ENCODE measurements at places on chromosomes 2 and 18. TPM values are rescaled to one million over a fixed set of nuclear protein-coding genes. Genes with fewer than 3 reads are reported as not detected.

CXXC1 gene
- 68.5 TPM for polyA plus RNA-seq

ABCG5 gene
- polyA plus RNA-seq: 0.31 TPM

XDH gene
- polyA plus RNA-seq: 0.06 TPM

ZCCHC2 gene
- polyA plus RNA-seq: 16.5 TPM

POTEI gene
- polyA plus RNA-seq: not detected

- no peak for DNase-seq
Measured at GRCh38 chr18:11533942-11534496, 75.4 kb upstream of the SLC35G4 start.

DNA sequence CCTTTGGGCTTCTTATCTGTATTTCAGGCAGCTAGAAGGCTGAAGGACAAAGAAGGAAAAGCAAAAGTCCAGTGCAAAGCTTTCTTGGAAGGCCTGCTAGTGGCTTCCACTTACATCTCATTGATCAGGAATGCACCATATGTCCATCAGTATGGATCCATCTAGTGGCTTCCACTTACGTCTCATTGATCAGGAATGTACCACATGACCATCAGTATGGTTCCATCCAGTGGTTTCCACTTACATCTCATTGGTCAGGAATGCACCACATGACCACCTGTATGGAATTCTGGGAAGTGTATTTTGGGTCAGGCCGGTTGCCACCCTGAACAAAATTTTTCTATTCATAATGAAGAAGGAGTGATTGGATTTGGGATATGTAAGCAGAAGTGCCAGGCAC lies 70.6 kb downstream of the LYPD6 start:
- DNase-seq: no peak

DNA sequence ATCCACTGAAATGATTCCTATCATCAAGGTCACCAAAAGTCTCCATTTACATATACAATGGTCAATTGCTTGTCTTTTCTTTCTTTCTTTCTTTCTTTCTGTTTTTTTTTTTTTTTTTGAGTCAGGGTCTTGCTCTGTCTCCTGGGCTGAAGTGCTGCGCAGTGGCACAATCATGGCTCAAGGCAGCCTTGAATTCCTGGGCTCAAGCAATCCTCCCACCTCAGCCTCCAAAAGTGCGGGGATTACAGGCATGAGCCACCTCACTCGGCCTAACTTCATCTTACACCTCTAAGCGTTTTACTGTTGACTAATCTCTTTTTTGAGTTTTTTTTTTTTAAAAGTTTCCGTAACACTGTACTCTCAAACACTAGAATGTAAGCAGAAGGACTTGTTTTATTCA lies 867 bp downstream of the SF3B6 start:
- DNase-seq: no peak

DNA sequence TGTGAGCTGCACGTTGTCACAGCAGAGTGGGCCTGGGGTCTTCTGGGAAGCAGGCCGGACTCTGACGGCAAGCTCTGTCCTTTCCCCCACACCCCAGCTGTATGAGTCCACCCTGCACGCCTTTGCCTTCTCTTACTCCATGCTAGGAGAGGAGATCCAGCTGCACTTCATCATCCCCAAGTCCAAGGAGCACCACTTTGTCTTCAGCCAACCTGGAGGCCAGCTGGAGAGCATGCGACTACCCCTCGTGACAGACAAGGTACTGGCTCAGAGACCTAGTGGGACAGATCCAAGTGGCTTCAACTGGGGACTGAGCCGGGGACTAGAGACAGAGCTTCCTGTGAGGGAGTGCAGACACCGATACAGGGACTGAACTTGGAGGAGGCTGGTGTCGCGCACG lies 40.1 kb downstream of the NTSR2 start:
- DNase-seq: no peak

- DNase-seq: no peak
Measured at GRCh38 chr2:226330206-226330605, 469.4 kb downstream of the IRS1 start.

DNA sequence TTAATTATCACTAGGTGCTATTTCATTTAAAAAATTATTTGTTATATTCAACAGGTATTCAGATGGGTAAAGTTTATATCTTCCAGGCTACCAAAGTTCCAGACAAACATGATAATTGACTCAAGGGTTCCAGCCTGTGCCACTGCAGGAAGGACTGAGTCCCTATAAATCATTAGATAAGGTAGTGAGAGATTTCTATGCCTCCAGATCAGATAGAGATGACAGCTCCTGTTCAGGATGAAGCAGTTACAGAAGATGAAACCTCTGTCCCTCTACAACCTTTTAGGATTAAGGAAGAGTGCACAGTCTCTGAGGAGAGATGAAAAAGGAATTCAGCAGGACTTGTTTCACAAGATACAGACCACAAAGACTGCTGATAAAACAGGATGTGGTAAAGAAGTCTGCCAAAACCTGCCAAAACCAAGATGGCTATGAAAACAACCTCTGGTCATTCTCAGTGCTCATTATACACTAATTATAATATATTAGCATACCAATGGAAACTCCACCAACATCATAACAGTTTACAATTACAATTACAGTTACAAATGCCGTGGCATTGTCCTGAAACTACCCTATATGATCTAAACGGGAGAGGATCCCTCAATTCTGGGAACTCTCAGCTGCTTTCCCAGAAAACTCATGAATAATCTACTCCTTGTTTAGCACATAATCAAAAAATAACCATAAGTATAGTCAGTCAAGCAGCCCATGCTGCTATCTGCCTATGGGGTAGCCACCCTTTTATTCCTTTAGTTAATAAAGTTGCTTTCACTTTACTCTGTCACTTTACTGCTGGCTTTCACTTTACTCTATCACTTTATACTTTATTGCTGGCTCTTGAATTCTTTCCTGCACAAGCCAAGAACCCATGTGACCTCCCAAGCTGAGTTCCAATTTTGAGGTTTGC lies 288.5 kb downstream of the PDE11A start:
- no peak for DNase-seq

DNA sequence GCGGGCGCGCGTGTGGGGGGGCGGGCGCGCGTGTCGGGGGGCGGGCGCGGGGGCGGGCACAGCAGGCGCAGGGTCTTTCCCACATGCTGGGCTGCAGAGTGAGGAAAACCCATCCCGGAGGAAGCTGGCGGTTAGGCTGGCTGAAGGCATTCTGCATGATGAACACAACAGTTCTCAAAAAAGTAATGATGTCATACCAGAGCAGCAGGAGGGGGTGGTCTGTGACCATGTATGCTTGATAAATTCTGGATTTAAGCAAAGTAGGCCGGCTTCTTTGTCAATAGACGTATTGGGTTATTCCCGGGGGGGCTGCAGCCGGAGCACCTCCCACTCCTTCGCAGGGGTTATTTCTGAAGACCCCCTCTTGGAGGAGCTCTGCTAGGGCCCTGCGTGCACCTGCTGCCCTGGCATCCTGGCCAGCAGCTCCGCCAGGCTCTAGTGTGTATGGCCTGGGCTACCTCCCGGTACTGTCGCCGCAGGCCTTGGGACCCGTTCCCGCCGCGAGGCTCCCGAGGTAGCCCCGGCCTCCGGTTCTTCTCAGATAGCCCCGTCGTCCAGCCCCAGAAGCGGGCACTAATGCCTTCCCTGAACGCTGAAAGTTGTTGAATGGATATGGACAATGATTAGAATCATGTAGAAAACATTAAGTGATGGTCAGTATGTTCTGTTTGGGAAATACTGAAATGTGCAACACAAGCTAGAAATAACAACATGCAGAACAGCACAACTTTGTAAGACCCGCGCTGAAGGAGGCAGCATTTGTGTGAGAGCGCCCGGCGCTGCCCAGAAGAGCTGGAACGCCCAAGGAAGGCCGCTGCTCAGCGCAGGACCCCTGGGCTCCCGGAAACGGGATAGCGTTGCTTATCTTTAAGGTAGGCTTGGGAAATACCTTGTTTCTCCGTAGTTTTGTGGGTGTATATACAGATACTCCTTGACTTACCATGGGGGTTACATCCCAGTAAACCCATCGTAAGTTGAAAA lies 101.4 kb upstream of the RAB6C start:
- DNase-seq: peak; percentile 54

GRCh38 chr18:68763083-68763482 lies 34.8 kb upstream of the CCDC102B start:
- DNase-seq: no peak

DNA sequence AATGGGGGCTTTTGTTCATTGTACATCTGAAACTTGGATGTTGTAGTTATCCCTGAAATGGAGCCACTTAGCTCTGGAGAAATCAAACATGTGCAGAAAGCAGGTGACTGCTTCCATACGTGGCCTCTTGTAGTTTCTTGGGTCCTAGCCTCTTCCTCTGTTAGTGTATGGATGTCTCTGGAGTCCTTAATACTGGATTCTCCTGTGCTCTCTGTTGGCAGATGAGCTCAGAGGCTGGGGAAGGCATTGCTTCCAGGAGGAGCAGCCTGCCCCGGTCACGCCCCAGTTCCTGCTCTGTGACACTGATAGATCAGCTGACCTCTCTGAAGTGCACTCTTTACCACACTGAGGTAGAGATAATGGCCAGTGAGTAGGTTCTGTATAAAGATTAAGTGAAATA lies 176.2 kb downstream of the LDLRAD4 start:
- no peak for DNase-seq

DNA sequence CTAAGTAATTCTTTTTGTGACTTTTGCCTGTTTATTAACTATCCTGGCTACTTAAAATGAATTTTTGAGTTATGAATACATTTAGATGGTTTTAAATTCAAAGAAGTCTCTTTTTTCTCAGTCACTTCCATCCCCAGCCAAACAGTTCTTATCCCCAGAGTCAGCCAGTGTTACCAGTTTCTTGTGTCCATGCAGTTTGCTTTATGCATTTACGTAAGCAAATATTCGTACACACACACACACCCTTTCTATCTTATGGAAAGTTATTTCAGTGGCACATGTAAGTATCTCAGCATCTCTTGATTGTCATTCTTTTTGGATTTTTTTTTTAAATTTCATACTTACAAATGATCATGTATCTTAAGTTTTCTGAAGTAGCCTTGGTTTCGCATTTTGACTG lies 113.2 kb downstream of the NEDD4L start:
- DNase-seq: no peak

All from right renal cortex interstitium (tissue), 3 donors.